ENCODE measurements at places on chromosomes 13 and 19.

DNA sequence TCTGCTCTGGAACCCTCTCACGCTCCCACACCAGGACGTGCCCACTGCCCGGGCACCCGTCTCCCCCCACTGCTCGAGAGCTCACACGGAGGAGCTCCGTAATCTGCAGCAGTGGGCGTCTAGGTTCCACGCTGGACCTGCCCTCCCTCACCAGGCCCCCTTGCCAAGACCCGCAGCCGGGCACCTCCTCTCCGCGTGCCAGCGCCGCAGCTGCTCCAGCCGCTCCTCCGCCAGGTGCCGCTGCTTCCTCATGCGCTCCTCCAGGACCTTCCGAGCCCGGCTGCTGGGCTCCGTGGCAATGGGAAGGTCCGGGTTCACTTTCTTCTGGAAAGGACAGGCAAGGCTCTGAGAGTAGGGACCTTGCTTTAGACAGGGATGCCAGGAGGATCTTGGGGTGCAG, 35.0 kb upstream of the MATK start:
- DNase-seq = no peak

- DNase-seq = no peak
Measured at GRCh38 chr13:113788413-113789135, 29.5 kb downstream of the TMEM255B start.

DNA sequence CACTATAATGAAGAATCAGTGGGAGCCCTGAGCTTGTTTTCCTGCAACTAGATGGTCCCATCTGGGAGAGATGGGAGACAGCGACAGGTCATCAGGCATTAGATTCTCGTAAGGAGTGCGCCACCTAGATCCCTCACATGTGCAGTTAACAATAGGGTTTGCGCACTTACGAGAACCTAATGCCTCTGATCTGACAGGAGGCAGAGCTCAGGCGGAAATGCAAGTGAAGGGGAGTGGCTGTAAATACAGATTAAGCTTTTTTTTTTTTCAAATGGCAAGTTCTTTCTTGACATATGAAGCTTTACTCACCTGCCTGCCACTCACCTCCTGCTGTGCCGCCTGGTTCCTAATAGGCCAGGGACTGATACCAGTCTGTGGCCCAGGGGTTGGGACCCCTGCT, 14.4 kb downstream of the CDC16 start:
- no peak for DNase-seq

- DNase-seq = no peak
Measured at GRCh38 chr13:94708031-94708859, 4.1 kb downstream of the SOX21 start.

GRCh38 chr13:44331912-44332851, 41.4 kb upstream of the SERP2 start:
- no peak for DNase-seq

DNA sequence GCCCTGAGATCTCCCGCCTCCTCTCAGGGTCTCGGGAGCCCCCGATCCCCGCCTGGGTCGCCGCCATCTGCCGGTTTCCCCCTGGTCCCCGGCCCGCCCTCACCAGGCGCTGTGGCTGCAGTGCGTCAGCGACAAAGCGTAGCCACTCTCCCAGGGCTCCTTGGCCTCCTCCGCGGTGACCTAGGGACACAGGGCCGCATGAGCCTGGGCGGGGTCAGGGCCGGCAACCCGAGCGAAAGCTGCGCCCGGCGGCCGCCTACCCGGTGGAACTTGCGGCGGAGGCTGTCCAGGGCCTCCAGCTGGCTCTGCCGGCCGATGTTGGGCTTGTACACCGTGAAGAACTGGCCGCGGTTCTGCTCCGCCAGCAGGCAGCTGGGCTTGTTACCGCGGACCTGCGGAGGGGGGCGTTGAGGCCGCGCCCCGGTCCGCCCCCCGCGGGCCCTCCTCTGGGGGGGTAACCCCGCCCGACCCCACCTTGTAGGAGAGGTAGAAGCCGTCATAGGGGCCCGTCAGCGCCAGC, 5.3 kb downstream of the GPX4 start:
- DNase-seq = no peak

DNA sequence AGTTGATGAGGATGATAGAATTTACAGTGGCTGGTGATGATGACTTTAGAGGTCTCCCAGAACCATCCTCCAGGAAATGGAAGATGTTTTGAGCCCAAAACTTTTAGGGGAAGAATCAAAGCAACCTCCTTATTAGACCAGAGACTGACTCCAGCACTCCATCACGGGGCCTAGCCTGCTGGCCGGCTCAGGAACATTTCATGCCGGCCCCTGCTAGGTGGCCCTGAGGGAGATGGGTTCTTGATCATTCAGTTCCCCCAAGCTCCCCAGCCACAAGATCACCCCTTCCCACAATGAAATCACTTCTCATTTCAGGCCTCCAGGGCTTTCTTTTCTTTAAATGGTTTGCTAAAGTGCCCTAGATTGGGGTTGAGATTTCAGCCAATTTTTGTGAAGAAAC, 79.7 kb upstream of the SIAH3 start:
- DNase-seq = no peak

GRCh38 chr19:19151418-19151817, 13.1 kb upstream of the TMEM161A start:
- no peak for DNase-seq

DNA sequence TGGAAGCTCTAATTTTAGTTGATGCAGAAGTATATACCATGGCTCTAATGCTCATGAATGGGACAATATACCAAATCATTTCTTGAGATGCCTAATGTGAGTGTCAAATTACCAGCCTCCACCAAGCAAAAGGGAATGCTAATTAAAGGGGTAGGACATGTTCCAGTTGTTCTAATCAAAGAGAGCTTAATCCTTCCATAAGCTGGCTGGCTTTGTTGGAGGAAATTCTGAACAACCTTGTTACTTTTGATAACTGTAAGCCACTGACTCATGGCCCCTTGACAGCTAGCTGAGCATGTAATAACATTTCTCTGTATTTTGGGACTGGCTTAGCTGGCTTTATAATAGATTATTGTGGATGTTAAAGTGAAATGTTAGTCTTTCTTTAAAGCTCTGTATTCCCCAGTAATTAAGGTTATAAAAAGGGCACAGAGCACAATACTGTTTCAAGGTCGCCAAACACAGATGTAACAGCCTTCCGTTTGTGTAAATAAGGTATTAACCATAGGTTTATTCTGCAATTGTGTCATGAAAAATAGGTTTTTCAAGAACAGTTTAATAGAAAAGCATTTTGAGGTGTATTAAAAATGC, 1194.0 kb downstream of the PCDH9 start:
- DNase-seq = no peak

DNA sequence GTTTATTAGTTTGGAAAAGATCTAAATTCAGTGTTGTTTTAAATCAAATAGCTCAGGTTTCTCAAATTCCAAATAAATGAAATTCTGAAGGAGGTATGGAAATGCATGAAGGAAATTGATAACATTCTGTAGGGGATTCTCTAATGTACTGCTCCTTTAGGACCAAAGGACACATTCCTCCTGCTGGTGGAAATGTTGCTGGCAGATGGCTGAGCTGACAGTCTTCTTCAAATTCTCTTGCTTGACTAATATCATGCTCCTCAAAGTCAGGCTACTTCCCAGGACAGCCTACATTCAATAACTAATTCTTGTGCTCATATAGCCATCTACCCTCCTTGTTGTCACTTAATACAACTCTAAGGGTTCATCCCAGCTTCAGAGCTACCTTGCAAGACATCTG, 1118.5 kb downstream of the PCDH9 start:
- no peak for DNase-seq

DNA sequence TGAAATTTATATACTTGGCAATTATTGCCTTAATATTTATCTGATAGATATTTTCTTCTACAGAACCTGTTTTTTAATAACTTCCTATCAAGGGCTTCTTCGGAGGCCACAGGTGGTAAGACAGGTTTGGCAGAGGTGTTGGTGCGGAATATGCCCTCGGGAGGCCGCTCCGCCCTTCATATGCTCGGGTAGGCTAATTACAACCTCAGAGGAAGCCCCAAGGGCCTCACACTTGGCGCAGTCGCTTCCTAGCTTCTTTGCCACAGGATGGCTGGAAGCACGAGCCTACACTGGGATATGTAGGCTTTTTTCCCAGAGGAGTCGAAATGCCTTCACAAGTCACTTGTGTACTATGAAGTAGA, 68.8 kb downstream of the LMO7 start:
- DNase-seq = no peak

DNA sequence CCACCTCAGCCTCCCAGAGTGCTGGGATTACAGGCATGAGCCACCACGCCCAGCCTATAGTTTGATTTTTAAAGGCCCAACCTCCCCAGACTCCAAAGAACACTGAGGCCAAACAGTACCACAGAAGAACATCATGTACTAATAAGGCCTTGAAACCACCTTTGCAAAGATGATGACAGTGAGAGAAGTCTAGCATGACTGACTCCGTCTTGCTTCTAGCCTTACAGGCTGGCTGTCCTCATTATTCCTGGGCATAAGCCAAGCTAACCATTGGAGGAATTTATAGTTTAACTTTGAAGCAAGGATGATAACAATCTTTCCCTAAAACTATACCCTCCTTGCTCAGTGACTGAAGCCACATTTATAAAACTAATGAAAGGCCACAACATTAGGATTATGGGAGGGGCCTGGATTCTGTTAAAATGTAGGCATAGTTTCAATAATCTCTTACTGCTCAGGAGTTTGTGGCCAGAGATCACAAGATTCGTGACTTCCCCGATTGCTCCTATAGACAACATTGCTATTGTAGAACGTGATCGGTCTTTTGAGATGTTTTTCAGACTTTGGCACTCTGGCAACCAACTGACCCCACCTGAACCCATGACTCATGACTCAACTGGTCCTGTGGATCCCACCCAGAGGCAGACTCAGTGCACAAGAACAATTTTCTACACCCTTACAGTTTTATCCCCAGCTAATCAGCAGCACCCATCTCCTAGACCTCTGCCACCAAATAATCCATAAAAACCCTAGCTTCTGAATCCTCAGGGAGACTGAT, 17.6 kb downstream of the GPR42 start:
- DNase-seq = no peak

GRCh38 chr19:1997353-1998233, 17.9 kb downstream of the BTBD2 start:
- no peak for DNase-seq

- DNase-seq = no peak
Measured at GRCh38 chr19:24140099-24140498, 53.1 kb downstream of the ZNF254 start.

DNA sequence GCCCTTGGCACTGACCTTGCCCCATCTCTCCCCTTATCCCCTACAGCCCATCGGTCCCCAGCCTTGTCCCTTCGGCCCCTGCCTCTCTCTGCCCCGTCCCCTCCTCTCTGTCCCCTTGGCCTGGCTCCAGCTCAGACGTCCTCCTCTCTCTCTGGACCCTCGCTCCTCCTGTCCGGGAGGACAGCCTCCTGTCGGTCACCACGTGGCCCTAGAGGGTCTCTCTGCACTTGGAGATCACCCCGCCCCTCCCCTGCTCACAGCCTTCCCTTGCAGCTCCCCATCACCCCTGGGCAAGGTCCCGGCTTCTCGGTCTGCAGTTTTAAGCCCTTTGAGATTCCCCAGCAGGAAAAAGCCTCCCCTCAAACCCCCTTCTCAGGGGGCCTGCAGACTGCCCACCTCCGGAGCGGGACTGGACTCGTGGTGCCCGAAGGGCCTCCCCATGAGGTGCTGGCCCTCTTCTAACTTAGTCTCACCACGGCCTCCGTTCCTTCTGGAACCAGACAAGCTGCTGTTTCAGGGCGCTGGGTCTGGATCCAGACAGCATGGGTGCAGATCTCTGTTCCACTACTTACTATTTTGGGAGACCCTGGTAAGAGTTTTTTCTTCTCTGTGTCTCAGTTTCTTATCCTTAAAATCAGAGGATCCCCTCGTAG, 3.3 kb upstream of the KLK15 start:
- DNase-seq = no peak
